ENCODE measurements at places on chromosomes 3 and 15.
A peak's percentile ranks its signal among the peaks of the same experiment; 100 is the strongest.

GRCh38 chr3:99789011-99789721 is 28.5 kb upstream of the CMSS1 start:
- peak; percentile 48 for DNase-seq

DNA sequence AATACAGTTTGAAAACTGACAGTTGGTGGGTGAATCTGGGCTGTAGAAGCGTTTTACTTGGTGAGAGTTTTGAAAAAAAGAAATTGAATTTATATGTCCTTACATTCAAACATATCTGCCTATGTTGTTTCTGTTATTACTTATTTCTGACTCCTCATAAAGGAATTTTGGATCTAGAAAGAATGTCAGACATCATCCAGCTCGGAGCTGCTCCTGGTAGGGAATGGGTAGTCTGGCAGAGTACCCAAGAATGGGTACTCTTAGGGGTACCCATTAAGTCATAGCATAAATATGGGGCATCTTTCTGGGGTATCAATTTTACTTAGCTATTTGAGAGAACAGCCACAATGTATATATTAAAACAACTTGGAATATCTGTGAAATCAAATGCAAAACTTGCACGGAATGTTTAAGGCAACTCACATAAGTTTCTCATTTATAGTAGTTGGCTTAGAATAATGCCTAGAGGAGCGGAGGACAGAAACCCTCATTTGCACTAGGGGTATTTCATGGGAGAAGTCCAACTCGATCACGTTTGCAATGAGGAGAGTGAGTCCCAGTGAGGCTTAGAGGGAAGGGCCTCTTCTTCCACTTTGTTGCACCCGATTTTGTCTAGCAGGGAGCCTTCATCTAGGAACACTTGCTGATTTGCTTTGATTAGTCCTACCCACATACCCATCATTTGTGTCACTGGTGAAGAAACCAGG is 2.4 kb upstream of the LARP6 start:
- no peak for DNase-seq

DNA sequence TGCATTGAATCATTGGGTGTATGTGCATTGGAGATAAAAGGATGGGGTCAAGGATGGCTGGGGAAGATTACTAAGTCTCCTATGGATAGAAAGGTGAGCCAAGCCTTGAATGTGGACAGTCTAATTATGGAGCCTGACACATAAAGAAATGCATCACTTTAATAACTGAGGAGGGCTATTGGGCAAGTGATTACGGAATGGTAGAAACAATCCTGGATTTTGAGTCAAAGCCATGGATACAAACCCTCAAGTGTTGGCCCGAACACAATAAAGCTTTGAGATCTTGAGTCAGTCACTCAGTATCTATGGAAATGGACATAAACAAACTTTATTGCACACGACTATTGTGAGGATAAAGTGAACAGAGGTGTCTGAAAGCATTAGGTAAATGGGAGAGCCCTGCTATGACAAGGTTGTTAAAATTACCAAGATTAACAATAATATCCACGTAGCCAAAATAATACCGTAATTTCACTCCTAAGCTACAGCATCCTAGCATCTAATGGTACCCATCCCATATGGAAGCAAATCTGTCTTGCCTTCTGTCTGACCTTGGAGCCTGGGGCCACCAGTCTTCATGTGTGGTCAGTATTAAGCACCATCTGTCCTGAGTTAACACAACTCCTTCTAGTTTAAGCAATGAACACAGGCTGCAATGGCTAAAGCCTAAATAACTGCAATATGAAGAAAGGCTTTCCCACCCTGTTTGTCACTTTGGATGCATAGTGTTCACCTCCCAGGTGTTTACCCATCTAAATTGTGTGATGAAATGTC is 136.9 kb upstream of the PRICKLE2 start:
- DNase-seq, result no peak

GRCh38 chr3:155846119-155846518 is 8.1 kb downstream of the SLC33A1 start:
- DNase-seq, result no peak

- DNase-seq, result peak; percentile 15
Measured at GRCh38 chr3:61936344-61936937, 375.1 kb downstream of the PTPRG start.

DNA sequence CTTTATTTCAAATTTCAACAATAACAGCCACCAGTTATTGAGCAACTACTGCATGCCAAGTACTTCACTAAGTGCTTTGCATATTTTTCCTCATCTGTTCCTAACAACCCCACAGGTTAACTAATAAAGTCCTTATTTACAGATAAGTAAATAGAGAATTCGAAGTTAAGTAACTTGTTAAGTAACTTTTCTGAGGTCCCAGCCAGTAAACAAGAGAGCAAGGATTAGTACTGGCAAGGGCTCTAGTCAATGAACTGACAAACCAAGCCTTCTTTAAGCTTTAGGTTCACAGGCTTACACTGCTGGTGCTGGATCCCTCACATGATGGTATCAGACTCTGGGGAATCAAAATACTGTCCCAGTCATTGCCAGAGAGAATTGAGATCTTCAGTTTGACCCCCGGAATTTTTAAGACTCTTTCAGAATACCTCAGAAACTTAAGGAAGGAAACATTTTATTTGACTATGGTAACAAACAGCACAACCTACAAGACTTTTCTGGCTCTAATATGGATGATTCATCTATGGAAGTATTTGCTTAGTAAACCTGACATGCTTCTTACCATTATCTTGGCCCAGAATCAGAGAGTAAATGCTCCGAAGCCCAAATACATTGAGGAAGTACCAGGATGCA is 16.5 kb downstream of the EMC3 start:
- no peak for DNase-seq

DNA sequence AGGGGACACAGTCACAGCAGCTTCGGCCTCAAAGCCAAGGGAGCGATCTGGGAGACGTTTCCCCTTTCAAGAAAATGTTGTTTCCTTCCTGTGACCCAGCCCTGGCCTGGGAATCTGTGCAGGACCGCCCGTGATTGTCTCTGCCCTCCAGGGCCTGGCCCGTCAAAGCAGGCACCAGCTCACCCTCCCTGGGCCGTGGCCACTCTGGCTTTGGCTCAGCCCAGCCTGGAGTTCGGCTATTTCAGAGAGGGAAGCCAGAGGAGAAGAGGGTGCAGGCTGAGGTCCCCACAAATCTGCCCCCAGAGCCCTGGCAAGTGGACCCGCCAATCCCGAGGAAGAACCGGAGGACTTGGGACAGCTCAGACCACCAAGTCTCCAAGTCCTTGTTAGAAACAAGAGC is 12.7 kb downstream of the GATA2 start:
- no peak for DNase-seq

GRCh38 chr3:85259748-85260147 is 301.0 kb downstream of the CADM2 start:
- DNase-seq, result no peak

DNA sequence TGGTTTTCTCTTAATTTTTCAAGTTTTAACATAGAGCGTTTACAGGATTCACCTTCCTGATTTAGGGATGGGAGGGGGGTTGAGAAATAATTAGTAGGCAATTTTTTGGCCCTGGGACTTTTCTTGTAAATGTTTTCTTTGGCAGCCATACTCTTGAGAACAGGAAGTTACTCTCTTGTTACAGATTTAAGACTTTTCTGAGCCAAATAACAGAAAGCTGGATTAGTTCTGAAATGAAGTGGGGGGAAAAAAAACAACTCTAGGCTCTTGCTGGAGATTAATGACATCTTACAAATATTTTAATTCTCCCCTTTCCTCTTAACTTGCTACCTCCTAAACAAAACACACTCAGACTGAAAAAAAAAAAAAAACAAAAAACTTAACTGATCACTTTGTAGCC is 13.8 kb upstream of the POLR2M start:
- DNase-seq, result no peak

DNA sequence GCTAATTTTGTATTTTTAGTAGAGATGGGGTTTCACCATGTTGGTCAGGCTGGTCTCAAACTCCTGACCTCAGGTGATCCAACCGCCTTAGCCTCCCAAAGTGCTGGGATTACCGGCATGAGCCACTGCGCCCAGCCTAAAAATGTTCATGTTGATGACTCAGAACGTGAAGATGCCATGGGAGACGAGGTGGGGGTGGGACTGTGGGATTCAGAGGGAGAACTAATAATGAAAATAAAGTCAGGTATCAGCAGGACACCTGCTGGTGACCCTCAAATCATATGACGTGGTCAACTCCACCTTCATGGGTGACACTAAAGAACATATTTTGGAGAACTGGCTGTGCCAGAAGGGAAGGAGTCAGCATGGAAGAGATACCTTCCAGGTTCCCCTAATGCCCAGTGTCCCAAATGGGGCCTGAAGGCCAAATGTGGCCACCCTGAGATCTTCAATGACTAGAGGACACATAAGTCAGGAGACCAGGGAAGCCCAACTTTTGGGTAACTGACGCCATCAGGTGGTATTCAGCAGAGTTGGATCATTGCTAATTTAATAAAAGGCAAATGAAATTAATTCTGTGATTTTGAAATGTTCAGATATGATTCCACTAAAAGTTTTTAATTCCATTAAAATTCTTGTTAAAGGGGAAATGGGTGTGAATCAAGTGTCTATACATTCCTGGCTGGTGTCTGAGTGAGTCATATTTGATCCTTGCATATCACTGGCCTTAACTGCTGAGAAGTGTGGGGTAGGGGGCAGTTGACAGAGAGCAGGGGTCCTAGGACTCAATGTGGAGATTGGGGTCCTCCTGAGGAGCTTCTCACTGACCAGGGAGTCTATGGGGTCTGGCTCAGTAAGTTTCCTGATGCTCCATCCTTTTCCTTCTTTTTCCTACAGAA is 88.6 kb upstream of the GSK3B start:
- no peak for DNase-seq

GRCh38 chr3:105118905-105119304 is 247.8 kb upstream of the ALCAM start:
- no peak for DNase-seq

DNA sequence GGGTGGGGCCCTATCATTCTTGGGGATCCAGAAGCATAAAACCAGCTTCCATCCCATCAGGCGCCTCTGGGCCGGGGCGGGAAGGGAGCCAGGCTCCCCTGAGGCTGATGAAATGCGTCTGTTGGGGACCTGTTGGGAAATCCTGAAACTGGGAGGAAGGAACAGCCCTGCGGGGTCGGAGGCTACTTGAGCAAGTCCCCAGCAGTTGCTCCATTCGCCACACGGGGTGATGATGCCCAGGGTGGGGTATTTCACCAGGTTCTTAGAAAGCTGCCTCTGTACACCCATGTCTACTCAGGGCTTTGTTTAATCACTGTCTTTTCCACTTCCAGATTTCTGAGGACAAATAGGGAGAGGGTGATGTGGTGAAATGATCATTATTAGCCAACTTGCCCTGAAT is 25.4 kb upstream of the TSEN2 start:
- no peak for DNase-seq

DNA sequence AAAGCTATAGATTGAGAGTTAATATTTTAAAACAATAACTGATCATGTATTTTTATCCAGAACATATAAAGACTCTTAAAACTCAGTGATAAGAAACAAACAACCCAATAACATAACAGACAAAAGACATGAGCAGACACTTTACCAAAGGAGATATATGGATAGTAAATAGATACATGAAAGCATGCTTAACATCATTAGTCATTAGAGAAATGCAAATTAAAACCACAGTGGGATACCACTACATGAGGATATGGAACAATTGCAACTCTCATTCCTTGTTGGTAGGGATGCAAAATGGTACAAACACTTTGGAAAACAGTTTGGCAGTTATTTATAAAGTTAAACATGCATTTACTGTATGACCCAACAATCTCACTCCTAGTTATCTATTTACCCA is 95.0 kb downstream of the IQCH start:
- no peak for DNase-seq

DNA sequence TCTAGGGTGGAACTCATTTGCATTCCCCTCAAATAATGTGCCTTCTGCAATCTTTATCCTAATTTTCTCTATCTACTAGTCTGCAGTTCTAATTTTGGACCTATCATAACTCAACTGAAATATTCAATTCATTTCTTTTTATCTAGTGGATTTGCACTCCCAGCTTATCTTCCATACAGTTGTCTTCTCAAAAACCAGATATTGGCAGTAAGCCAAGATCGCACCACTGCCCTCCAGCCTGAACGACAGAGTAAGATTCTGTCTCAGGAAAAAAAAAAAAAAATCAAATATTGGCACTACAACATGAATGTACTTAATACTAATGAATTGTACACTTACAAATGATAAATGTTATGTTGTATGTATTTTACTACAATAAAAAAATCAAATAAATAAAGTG is 18.0 kb upstream of the CHMP2B start:
- DNase-seq, result no peak

DNA sequence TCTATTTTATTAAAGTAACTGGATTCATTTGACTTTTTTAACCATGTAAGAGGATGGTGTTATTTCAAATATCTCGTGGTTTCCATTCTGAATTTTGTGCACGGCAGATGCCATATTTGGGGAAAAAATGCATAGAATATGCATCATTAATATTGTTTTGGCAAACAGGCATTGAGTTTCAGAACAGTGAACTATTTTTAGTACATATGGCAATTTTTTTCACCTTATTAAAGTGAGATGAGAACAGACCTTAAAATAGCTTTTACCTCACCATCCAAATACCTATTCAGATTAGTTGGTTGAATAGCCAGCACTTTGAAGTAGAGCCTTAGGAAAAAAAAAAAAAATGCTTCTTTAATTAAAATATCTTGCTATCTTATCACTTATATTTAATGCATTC is 117.3 kb upstream of the FLNB start:
- DNase-seq, result peak; percentile 43

- DNase-seq, result no peak
Measured at GRCh38 chr3:156720826-156721225, 46.4 kb downstream of the TIPARP start.

GRCh38 chr3:171772427-171773056 is 37.7 kb downstream of the PLD1 start:
- DNase-seq, result peak; percentile 67

- DNase-seq, result no peak
Measured at GRCh38 chr15:58690703-58691102, 58.8 kb downstream of the ADAM10 start.

- DNase-seq, result no peak
Measured at GRCh38 chr3:154307363-154307762, 16.9 kb downstream of the DHX36 start.

DNA sequence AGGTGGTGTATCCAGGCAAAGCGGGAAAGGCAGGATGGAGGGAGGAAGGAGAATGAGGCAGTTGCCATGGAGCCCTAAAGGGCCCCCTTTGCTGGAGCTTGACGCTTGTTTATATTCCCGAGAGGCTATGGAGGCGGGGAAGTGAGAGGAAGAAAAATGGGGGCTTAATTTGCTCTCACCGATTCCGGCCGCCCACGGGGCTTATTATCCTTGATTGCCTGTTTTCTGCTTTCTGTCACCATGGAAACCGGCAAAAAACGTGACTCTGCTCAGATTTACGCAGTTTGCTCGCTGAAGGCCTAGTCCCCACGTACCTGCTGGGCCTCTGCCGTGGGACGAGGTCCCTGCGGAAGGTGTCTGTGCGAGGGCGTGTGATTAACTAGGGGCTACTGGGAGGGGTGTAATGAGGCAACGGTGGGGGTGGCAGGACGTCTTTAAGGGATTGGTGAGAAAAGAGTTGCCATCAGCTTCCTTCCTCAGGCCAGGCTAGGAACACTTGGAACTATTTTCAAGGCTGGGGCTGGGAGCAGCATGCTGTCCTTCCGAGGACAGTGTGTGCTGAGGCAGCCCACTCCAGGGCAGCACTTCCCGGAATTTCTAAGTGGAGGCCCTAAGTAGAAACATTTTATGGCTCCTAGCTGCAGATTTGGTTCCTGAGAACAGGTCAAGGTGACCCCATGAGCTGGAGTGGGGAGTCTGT is 110.8 kb upstream of the NDN start:
- no peak for DNase-seq

GRCh38 chr15:77571181-77571580 is 61.5 kb downstream of the LINGO1 start:
- DNase-seq, result no peak
